NCI-H1417 (cell line): ENCODE measurements at places on chromosomes 2 and 18.

GRCh38 chr18:59957957-59958356 lies 58.2 kb downstream of the PMAIP1 start:
- peak; percentile 90 for DNase-seq

- no peak for DNase-seq
These were observed 49.7 kb downstream of the APOB start for GRCh38 chr2:20994130-20994529.

GRCh38 chr2:11583840-11584524 lies 50.1 kb downstream of the GREB1 start:
- peak; percentile 84 for DNase-seq

DNA sequence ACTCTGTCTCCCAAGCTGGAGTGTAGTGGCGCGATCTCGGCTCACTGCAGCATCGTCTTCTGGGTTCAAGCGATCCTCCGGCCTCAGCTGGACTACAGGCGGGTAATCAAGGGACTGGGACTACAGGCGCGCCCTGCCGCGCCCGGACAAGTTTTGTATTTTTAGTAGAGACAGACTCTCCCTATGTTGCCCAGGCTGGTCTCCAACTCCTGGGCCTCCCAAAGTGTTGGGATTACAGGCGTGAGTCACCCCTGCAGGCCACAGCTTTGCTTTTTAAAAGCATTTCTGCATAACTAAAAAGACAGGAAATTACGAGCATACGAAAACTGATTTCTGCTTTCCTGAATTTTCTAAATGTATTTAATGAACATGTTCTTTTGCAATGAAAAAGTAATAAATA lies 916 bp upstream of the OSBPL1A start:
- DNase-seq = no peak

DNA sequence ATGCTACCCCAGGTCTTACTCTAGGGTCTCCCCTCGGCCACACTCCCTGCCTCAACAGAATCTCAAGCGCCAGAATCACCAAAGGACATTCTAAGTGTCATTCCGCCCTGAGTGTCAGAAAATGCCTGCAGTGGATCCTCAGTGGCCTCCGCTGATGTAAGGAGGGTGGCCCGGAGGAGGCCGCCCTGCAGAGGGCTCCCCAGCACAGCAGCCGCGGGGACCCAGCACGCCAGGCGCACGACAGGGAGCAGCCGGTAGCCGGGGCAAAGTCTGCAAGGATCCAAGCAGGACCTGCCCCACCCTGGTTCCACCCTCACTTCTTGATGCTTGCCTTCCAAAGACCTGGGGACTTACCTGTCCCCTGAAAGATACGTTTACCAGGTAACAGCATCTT lies 54.2 kb upstream of the ID2 start:
- no peak for DNase-seq

DNA sequence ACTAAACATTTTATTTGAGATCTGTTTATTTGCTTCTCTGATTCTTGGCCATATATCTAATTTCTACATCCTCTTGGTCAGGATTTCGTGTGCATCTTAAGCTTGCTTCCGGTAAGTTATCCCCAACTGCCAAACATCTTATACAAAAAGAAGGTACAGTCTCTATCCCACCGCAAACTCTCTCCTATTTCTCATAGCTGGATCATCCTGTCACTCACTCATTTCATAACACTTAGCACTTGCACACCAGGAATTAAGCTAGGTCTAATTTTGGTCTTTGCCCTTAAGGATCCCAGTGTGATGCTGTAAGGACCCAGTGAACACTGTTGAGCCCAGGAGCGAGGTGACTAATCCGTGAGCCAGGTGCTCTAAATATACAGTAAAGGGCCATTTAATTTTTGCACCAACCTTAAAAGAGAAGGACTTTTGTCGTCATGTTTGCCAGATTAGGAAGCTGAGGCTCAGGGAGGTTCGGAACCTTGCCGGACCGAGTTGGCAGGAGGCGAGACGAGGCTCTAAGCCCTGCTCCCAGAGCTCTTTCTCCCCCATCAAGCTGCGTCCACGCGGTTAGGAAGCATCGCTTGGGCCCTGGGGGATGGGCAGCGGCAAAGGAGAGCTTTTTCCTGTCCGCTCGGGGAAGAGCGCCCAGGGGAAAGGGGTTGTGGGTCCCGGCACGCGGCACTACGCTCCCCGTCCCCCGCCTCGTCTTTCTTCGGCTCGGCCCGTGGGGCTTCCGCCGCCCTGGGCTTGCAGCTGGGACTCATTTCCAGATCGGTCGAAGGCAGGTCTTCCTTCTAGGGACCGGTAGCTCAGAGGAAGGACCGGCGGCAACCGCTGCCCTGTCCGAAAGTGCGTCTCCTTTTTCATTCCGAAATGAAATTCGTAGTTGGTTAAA lies 4.1 kb upstream of the ITPRIPL1 start:
- DNase-seq = peak; percentile 69

DNA sequence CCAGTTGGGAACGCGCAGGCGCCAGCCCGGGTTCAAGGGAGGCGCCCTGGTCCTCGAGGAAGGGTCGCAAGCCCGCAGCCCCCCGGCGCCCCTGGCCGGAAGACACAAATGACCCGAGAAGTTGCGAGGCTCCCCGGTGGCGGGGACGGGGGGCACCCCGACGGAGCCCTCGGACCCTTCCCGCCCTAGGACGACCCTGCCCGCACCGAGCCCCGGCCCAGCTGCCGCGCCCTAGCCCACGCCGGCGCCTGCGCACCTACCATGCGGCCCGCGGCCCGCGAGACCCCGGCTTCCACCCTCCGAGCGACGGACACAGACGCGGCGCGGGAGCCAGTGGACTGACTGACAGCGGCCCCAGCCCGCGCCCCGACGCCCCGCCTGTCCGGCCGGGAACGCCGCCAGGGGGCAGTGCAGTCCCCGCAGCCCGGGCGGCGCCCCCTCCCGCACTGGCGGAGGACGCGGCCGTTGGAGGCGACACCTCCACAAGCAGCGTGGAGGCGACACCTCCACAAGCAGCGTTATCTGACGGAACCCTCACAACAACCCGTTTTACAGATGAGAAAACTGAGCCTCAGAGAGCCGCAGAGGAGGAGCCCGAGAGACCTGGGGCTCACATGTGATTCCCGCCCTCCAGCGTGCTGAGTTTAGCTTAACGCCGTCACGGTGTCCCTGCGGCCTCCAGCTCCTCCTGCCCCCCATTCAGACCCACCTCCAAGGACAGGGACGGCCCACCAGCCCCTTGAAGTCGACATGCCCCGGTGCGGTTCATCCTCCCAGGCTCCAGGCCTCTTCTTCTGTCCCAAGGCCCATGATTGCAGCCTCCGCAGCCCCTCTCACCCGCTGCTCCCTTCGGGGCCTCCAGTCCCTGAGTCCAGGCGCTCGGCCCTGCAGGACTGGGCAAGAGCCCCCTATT lies at the start of gene NMUR1:
TSS of gene NMUR1 (minus strand) at position 347 of the 913 bp plus-strand sequence. CDS start at position 263, 84 bp downstream.
- peak; percentile 7 for DNase-seq
